GM12864 (cell line): ENCODE measurements at places on chromosomes 4 and X.

- DNase-seq = no peak
These were observed 139.3 kb downstream of the AFF1 start for GRCh38 chr4:87074121-87074488.

DNA sequence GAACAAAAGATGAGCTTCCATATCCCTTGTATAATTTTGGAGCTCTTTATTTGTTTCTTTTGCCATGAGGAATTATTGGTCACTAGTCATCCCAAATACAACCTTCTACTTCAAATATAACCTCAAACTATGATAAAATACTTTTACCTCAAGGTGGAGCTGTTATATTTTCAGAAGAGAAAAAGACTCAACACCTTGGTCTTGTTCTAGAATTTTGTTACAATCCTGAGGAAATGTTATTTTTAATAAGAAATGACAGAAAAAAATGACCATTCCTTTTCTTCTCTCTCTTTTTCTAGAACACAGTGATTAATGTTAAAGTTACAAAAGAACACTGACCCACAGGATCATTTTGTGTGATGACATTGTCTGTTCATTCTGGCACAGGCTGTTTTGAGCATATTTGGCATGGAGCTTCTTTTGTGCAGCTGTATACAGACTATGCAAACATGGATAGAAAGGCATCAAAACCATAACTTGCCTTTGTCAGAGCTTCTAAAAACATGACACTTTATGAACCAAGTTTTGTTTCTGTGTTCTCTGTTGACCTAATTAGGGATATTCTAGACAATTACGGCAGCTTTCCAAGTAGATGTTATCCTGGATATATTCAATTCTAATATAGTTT, 159.6 kb upstream of the CTSO start:
- DNase-seq = no peak

DNA sequence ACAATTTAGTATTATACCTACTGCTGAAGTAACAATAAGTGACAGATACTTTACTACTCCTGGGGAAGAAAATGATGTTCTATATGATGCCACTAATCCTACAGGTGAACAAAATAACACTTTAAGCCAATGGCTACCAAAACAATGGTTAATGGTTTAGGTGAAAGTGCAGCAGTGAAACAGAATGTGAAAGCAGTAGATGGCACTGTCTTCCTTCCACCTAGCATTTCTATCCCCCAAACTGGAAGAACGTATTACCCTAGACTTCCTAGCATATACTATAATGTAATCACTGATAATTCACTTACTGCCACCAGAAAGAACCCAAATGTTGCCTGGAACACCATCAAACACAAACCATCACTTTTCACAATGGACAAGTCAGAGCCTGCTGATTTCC, 18.9 kb upstream of the CABS1 start:
- no peak for DNase-seq

DNA sequence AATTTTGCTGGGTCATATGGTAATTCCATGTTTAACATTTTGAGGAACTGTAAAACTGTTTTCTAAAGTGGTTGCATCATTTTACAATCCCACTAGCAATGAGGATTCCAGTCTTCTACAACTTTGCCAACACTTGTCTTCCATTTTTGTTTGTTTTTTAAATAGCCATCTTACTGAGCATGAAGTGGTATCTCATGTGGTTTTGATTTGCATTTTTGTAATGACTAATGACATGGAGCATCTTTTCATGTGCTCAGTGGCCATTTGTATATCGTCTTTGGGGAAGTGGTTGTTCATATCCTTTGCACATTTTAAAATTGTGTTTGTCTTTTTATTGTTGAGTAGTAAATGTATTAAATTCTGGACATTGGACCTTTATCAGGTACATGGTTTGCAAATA, 94.7 kb downstream of the TMEM131L start:
- no peak for DNase-seq

DNA sequence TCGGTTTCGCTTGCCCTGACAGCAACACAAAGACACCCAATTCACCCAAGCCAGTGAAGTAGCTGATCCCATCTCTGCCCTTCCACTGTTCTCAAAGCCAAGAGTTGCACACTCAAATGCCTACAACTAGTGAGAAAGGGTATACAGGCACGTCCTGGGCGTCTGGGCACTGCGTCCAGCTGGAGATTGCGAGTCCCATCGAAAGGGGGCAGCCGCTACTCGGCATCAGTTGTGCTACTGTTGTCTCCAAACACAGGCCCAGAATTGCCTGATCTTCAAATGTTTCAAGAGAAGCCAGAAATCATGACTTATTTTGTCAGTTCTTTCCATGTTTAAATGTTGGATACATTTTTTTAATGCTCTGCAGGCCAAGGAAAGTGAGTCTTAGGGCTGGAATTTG, 487.8 kb downstream of the BCOR start:
- DNase-seq = no peak

GRCh38 chr4:93657527-93657926, 171.0 kb upstream of the ATOH1 start:
- DNase-seq = no peak

DNA sequence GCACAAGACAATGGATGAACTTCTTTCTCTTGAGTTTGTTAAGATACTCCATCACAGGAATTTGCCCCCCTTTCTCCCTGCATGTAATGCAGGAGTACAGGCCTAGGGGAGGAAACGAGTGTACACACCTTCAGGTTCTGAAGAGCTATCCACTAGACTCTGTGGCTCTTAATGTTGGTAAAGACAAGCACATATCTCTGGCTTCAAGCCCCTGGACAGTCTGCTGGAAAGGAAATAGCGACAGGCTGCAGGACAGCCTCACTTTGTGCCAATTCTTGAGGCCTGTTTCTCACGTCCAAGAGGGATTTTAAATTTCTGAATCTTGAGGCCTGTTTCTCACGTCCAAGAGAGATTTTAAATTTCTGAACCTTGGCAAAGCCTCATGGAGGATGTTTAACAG, 87.1 kb downstream of the RLIM start:
- DNase-seq = no peak

- peak; percentile 13 for DNase-seq
These were observed 566 bp downstream of the CORIN start for GRCh38 chr4:47837094-47837907.

DNA sequence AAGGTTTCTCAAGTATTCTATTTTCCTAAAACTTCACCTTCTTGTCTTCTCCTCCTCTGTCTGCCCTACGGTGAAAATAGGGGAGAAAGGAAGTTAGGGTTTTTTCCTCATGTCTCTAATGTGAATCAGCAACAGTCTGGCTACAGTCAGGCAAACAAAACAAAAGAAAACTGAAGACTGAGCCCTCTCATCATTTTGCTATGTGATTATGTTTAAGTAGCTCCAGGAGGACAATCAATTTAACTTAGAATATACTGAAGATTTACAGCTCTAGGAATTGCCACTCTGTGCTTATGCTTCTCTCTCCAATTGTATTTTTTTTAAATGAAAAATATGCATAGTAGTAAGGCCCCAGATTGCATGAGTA, 316.2 kb downstream of the GPAT3 start:
- no peak for DNase-seq

GRCh38 chr4:185344743-185345538, 50.8 kb downstream of the LRP2BP start:
- peak; percentile 81 for DNase-seq
